EH (cell line): ENCODE measurements at places on chromosomes 11 and 22.
A peak's percentile ranks its signal among the peaks of the same experiment; 100 is the strongest.

DNA sequence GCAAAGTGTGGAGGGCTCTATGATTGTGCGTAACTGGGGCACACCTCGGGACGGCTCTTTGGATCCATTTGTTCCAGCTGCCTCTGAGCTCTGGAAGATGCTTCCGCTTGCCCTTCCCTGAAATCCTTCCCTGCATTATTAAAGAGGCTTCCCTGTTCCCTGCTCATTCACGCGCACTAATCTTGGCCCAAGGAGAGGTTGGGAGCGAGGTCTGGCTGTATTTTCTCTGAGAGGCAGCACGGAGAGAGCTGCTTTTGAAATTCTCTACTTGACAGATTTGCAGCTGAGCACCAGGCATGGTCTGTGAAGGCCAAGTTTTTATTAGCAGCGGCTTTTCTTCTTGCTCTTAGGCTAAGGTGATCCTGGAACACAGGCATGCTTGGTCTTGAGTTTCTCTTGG is 94.8 kb upstream of the NTM start:
- no peak for DNase-seq

DNA sequence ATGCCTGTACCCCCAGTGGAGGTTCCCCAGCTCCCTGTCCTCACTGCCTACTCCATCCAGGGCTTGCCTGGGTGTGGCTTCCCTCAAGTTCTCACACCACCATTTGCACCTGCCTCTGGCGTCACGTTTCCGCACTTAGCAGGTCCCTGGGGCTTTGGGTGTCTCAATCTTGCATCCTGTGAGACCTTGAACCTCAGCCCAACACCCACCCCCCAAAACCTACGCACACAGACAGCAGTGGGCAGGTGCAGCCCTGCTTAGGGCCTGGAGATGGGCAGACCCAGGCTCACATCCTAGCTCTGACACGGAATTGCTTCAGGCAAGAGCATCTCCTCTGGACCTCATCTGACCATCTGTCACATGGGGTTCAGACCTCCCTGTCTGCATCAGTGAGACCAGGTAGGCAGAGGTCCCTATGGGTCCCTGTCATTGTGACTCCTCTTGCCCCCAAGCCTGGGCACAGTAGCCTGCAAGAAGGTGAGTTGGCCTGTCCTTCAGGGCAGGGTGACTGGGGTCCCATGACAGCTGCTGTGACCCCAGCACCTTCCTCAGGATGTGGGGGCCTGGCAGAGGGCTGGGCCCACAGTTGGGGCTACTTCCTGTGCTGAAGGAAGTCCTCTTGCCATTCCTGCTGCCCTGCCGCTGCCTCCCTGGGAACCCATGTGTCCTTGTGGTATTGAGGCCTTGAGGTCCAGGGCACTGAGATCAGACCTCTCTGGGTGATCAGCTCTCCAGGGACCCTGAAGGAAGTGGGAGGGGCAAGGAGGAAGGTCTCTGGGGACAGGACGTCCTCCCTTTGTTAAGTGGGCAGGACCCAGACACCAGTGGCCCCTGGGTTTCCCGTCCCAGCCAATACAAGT is 2.0 kb downstream of the SIPA1 start:
- peak; percentile 17 for DNase-seq

GRCh38 chr22:43395086-43395695 is 16.6 kb upstream of the MPPED1 start:
- DNase-seq, result no peak

- peak; percentile 25 for DNase-seq
Measured at GRCh38 chr22:38271927-38272372, 860 bp downstream of the TMEM184B start.

DNA sequence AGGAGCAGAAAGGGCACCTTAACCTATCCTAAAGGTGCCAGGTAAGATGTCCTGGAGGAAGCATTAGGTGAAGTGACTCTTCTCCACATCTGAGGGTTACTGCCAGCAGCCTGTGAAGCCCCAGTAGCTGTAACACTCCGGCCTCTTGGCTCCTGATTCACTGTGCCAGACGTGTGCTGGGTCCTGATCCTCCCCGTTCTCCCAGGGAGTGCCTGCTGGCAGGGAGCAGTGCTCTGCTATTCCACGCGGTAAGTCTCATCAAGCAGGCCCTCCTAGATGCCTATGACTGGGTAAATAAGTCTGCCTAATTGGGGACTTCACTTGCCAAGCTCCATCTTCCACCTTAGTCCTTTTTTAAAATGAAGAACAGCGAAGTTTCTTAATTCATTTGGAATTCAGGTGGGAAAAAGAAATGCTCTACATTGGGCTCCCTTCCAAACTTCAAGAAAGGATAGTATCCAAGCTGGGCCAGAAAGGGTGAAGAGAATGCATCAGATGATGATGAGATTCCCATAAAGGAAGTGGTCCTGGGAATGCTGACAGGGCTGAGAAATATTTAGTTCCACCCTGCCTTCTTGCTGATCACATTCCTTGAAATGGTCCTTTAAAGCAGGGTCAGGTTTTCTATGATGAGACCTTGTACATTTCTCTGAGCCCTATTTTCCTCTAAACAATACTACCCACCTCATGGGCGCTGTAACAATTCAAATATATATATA is 188.0 kb downstream of the MAML2 start:
- DNase-seq, result peak; percentile 92
